NCI-H1436 (cell line): ENCODE measurements at places on chromosomes 1 and 21.

GRCh38 chr1:167837326-167837725, 76.6 kb downstream of the ADCY10 start:
- DNase-seq: no peak

DNA sequence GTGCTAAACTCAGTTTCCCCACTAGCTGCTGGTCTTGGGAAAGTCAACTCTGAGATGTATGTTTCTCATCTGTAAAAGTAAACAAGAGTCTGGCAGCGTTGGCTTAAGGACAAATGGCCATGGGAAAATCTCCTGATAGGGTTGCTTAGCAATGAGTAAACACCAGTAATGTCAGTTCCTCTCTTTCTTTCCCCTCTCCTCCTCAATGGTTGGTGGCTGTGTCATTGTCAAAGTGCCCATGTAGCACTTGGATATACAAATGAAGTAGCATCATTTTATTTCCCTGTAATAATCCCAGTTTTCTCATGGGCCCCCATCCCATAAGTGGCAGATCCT, 2.2 kb upstream of the FYB2 start:
- no peak for DNase-seq

DNA sequence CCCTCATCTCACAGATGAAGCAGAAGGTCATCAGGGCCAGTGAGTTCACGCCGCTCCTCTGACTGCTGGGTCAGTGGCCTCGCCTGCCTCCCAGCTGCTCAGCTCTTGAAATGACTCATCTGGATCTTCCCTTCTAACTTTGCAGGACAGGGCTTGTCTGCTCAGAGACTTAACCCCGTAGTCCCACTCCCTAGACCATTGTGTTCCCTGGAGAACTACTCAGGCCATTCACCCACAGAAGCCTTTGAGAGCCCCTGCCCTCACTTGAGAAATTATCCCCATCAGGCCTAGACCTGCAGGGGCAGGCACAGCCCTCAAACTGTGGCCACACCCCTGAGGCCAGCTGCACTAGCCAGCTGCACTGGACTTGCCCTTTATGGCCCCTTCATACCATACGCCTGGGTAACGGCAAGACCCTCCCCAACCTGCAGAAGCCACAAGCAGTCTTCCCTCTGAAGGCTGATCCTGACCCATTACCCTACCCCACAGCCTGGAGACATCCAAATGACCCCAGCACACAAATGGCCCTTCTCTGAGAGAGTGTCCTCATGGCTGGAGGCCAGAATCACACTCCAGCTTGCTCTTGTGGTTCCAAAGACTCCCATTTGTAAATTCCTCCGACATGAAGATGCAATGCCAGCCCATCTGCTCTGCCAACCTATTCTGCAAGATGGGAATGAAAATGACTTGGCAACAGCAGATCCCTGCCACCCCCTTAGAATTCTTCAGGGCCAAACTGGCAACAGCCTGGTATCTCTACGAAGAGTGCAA, 33.2 kb downstream of the RCSD1 start:
- no peak for DNase-seq

DNA sequence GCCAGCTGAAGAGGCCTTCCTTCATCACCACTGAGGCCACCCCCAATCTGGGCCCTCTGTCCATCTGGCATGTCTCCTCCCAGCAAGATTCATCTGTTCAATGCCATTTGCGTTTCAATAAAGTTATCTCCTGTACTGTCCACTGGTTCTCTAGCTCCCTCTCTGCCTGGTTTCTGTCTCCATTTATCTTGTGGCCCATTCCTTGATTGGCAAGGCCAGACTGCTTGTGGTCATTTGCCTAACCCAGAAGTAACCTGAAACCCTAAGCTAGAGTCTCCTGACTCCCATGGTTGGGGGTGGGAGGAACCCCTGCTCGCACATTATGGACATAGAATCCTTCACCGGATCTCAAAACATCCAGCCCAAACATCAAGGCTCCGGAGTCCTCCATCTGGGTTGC, 2.1 kb upstream of the IPO9 start:
- DNase-seq: no peak

GRCh38 chr1:85575363-85575995, 5.1 kb upstream of the CCN1 start:
- DNase-seq: no peak

GRCh38 chr1:76998582-76999223, 131.4 kb downstream of the ST6GALNAC5 start:
- DNase-seq: no peak

DNA sequence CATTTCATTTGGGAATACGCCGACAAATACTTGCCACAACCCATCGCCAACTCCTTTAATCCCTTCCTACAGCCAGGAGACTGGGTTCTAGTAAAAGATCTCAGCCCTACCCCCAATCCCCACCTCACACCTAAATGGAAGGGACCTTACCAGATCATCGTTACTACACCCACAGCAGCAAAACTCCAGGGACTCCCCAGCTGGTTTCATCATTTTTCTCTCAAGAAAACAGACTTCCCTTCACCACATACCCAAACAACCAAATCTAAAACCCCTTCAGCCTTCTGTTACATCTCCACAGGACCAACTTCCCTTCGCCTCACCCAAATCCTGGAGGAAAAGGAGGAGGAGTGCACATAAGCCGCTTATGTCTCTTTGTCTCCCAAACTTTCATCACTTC, 23.7 kb upstream of the SLC2A5 start:
- no peak for DNase-seq

GRCh38 chr1:227921461-227922185, 26.1 kb downstream of the WNT9A start:
- DNase-seq: no peak
